ENCODE measurements at places on chromosomes 6 and 20. TPM values are rescaled to one million over a fixed set of nuclear protein-coding genes. Genes with fewer than 3 reads are reported as not detected.

Gene THBD
- not detected for total RNA-seq

Gene CLPSL1
- total RNA-seq, result not detected

Gene PRPF6
- 60.5 TPM for total RNA-seq

Gene GPLD1
- total RNA-seq, result 0.67 TPM

Gene CPXM1
- 2.7 TPM for total RNA-seq

Gene C6orf52
- 1.2 TPM for total RNA-seq

Gene GINS1
- total RNA-seq, result 32.7 TPM

Gene PEX7
- total RNA-seq, result 3.6 TPM

Gene TFAP2C
- total RNA-seq, result not detected

- DNase-seq, result peak; percentile 73
These were observed 54.0 kb upstream of the BTN3A2 start for GRCh38 chr6:26311012-26311384.

DNA sequence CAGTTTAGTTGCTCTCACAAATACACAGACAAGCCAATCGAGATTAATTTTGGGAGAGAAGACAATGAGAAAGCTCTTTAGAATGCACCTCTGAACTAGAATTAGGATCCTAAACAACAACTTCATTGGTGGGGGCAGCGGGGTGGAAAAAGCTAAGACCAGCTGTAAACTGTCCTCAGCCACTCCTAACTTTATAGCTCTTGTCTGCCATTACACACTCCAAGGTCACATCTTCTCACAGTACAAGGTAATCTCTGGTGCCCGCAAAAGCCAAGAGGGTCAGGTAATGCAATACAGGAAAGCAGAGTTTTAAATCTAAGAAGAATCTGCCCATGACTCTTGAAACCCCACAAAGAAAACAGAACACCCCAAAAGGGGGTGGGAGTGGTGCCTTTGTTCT, 17.8 kb upstream of the IL22RA2 start:
- no peak for DNase-seq

- DNase-seq, result no peak
These were observed 147.9 kb downstream of the SOX4 start for GRCh38 chr6:21741221-21742109.

DNA sequence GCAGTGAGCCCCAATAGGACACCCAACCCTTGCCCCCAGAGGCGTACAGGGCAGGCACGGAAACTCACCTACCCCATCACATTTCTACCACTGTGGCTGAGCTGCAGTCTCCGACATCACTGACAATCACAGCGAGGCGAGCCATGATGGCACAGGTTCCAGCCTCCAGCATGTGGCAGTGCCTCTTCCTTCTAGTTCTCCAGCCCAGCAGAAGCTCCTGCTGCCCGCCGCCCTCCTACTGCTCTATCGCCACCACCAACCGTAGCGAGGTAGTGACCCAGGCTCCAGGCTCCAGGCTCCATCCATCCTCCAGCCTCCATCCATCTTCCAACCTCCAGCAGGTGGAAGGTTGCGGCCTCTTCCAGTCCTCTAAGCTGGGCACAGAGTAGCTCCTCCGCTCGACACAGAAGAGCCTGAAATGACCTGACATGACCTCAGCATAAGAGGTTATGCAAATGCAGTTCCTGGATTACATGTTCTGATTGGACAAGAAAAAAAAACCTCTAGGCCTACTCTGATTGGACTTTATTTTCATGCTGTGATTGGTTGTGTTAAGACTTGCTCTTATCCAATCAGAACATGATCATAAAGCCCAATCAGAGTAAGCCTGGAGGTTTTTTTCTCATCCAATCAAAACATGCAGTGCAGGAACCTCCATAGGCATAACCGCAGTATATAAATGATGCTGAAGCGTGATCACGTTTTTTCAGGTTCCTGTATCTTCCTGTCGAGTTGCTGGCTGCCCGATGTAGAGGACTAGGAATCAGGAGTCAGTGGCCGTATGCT, 438.9 kb upstream of the ZNF337 start:
- DNase-seq, result no peak

DNA sequence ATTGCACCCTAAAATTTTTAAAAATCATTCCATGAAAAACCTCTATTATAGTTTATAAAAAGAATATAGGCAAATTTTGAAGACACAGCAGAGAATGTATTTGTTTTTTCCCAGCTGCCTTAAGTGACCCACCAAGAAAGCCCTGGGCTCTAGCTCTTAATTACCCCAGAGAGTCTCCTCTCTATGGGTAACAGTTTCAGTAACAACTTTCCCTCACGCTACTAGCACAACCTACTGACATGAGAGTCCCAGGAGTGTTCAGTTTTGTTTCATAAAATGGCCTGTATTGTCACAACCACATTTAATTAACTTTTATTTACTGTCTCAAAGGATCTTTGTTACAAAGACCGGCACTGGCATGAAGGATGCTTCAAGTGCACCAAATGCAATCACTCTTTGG, 41.5 kb downstream of the FHL5 start:
- no peak for DNase-seq

DNA sequence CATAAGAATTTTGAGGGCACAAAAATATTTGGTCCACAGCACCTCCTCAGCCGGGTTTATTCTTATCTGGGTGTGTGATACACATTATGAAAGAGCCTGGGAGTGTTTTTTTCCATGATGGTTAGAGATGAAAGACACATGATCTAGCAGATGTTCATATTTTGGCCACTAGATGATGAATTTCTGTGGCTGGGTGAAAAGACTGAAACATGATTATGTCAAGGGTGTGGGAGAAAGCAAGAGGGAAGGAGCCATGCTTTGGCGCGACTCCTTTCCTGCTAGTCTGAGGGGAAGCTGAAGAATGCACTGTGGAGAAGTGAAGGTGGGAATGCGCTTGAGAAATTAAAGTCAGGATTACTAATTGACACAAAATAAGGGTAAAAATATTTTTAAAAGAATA, 102.3 kb downstream of the SH3BGRL2 start:
- no peak for DNase-seq

DNA sequence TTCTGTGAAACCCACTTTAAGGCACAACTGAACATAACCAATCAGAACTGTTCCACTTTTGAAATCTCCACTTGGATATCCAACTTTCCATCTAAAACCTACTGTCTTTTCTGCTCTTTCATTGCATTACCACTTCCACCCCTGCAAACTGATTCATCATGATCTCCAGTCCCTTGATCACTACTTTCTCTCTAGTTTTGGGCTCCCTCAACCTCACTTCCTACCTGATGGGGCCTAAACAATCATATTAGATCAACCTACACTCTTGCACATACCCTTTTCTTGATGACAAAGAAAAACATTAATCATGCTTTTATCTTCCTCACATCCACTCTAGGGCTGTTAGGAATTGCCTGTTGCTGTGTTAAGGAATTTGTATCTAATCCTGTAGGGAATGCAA, 137.6 kb downstream of the PDSS2 start:
- no peak for DNase-seq

DNA sequence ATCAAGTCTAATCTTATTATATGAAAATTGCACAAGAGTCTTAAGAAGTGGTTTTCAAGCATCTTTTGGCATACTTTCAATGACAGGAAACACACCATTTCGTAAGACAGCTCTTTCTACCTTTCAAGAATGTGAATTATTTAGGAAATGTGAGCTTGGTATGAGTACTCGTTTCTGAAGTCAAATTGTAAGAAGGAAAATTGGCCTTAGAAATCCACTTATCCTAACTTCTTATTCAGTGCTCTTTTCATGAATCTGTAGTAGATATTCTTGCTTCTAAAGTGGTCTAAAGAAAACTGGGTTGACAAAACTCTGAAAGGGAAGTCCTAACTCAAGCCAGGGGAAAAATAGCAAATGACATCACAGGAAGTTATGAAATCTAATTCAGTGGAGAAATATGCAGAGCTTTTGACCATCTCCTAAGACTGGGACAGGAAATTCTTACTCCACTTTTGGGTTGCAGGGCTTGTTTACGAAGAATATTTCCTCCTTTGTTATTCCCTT, 38.5 kb upstream of the OGFRL1 start:
- no peak for DNase-seq

DNA sequence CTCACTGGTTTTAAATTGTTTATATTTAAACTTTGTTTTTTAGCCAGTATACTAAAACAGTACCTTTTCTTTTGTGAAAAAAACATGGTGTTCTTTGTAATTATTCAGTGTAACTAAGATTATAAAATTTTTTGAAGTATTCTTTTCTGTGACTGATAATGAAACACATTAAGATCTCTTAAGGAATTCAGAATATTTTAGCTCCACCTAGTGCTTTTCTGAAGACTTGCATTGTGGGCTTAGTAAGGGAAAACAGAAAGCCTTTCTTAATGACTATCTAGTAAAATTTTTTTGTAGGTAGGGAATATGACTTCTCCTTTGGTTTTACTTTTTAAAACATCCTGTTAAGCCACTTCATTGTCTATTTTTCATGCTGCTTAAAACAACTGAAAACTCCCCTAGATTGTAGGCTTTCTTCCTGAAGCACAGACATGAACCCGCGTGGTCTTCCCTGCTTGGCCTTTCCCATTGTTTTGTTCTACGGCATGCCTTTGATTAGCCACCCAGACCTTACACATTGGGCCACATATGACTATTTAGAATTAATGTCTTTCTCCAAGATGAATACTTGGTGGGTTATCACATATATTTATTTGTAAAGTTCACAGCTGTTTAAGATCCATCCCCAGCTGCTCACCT, 72.1 kb downstream of the AFDN start:
- no peak for DNase-seq

- peak; percentile 61 for DNase-seq
These were observed 28.2 kb downstream of the CGA start for GRCh38 chr6:87066449-87067333.

- no peak for DNase-seq
These were observed 30.7 kb downstream of the ADGRG6 start for GRCh38 chr6:142332393-142333098.

DNA sequence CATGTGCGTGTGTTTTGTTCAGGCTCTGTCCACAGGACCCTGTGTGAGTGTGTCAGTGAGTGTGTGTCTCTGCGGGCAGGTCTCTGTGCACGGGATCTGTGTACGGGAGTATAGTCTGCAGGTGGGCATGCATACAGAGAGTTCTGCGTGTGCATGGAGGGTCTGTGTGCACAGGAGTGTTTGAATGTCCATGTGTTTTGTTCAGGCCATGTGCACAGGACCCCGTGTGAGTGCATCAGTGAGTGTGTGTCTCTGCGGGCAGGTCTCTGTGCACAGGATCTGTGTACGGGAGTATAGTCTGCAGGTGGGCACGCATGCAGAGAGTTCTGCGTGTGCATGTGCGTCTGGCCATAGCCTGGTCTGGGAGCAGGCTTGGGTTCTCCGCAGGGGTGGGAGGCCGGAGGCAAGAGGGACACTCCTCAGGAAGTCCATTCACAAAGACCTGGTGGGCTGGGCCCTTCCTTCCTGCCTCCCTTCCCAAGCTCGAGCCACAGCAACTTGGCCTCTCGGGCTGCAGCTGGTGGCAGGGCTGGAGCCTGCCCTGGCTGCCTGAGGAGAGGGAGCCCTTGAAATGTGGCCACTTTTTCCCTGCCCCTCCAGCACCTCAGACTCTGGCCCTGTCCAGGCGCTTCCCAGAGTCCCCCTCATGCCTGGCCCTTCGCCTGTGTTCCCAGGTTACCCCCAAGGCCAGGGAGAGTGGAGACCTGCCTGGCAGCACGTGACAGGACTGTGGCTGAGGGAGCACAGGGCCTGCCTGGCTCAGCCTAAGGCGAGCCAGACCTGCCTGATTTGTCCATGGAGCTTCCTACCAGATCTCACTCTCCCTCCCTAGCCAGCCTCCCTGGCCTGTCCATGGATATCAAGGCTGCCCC, 6.8 kb downstream of the HSPA12B start:
- DNase-seq, result no peak

DNA sequence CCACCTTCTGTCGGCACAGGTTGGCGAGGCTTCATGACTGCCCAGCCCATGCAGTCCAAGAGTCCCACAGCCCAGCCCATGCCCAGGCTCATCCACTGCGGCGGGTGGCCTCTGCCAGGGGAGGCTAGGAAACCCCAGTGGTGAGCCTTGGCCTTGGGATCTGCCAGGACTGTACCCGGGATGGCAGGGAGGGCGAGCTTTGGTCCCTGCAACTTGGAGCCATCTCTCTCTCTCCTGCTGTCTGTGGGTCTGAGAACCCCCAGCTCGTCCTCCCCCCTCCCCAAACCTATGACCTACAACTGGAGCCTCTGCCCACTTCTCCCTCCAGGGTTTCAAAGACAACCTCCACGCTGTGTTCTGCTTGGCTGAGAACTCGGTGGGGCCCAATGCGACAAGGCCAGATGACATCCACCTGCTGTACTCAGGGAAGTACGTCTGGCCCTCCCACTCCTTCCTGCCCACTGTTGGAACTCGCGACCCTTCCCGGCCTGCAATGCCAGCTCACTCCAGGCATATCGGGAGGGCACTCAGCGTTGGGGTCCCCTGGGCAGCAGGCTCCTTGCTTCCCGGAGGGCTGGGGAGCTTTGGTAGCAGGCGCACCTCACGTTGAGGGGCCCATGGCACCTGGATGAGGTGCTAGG, 19.7 kb downstream of the NPEPL1 start:
- no peak for DNase-seq

GRCh38 chr6:87230801-87231200, 75.4 kb downstream of the ZNF292 start:
- DNase-seq, result no peak

DNA sequence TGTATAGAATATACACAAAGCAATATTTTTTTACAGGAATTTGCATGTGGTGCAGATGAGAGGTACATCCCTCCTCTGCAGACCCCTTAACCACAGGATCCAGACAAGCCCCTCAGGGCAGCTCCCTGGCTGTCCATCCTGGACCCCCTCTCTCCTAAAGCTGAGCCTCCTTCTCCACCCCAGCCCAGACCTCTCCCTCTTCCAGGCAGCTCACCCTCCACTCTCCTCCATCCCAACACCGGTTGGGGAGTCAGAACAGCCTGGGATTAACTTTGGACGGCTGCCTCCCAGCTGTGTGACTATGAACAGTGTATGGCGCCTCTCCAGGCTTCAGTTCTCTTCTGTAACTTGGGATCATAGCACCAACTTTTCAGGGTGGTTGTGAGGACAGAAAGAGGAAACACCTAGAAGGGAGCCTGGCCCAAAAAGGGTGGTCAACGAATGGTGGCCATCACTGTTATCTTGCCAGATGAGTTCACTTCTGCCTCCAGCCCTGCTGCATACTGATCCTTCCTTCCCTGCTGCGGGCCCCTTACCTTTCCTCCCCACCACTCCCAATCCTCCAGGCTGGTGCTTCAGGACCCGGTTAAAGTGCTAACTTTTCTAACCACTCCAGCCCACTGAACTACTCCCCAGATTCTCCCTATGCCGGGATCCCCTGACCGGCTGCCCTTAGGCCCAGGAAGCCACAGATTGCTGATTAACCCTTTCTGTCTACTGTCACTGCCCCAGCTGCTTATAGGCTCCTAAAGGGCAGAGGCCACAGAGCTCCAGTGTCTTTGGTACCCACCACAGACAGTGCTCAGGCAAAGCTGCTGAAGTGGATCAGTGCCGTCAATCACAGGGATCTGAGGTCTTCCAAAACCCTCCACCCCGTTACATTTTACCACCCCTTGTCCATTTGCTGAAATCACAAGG, 55.9 kb downstream of the GPR6 start:
- no peak for DNase-seq
